LHCN-M2 (cell line): ENCODE measurements at places on chromosomes 12 and 14.
A peak's percentile ranks its signal among the peaks of the same experiment; 100 is the strongest.

DNA sequence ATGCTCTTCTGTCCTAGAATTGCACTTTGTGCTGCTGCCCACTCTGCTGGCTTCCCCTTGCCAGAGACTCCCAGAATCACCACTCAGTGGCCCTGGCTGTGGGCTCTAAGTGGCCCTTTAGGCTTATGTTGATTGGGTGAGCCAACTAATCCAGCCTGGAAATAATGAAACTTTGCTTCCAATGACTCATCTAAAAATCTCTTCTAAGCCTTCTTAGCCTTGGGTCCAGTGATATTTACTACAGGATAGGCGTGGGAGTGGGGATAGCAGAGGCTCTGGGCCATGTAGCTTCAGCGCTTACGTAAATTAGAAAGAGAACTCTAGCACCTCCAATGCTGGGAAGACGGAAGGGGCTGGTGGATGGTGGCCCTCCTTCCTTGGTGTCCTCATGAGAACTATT, 137.9 kb downstream of the TTC8 start:
- no peak for DNase-seq

DNA sequence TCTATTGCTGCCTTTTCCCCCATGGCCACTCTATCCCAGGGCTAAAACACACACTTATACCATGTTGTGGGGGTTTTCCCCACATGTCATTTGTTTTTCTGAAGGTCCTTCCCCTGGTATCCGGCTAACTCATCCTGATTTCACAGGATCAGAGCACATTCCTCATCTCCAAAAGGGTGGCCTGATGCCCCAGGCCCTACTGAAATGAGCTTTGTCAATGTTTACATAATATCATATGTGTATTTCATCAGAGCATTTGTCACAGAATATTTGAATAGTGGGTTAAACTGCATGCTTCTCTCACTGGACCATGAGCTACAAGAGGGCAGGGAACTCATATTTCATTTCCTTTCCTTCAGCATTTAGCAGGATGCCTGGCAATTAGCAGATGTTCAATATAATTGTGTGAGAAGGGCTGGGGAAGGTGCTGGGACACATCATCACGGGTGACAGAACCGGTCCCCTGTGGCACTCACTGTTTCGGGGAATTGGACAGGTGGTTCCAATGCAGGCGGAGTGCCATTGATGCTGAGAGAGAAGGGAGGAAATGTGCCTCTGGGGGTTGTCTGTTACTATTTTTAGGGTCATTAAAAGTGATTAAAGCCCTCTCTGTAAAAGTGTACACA, 26.8 kb downstream of the EMP1 start:
- DNase-seq = peak; percentile 71

- peak; percentile 86 for DNase-seq
Observed at GRCh38 chr12:75706786-75707605, 195.6 kb upstream of the KRR1 start.

DNA sequence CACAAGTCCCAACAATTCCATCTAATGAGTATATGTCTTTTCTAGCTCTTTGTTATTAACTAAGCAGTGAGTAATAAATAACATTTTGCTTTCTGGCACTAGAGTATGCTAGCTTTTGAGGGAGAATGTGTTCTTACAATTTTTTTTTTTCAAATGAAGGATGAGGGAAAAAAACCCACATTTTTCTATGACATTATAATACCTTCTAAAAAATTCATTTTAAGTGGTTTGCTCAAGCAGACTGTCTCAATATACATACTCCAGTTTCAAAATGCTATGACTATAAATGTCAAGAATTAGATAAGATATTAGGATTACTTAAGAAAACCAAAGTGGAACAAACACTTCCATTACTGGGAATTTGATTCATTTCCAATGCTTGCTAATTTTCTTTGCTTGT, 394.6 kb downstream of the C12orf75 start:
- no peak for DNase-seq
